ENCODE measurements at places on chromosomes 2 and 18.
A peak's percentile ranks its signal among the peaks of the same experiment; 100 is the strongest.

- DNase-seq, result no peak
Observed at GRCh38 chr2:185979546-185980071, 241.0 kb downstream of the FSIP2 start.

DNA sequence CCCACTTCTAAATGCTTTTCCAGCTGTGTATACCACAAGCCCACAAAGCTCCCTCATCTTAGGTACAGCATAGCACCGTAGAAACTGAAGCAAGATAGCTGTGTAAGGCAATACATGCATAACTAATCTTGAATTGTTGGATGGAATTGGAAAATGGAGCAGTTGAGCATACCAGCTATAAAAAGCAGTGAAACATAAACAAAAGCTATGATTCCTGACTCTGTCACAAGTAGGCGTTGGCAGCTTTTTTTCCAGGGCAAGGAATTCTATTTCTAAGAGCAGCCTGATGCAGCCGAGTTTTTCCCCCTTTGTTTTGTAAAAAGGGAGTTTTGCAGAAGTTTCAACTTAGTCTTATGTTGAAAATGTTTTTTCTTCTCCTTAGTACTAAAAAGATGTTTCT is 32.4 kb downstream of the MOGAT1 start:
- peak; percentile 68 for DNase-seq

DNA sequence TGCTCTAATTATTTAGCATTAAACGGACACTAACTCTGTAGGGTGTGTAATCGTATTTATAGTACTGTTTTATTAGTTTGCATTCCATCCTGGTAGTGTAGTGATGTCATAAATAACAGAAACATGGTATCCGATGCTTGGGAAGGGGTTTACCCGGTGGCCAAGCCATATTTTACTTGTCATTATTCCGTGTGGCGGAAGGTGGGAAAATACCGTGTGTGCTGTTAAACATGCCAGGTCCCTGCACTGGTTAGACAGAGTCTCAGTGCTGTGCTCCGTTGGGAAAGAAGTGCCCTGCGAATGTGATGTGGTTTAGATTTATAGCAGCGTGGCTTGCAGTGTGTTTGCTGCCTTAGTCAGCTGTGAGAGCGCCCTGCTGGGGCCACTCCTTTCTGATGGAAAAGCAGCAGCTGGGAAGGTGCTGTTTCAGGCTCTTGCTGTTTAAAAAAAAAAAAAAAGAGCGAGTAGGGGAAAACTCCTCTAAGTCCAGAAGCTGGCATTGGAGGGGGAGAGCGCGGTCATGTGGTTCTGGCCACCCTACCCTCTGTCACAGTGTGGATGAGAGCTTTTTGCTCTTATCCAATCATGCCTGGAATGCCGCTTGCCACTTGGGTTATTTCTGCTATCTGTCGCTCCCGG is 211.0 kb downstream of the NEDD4L start:
- DNase-seq, result no peak

DNA sequence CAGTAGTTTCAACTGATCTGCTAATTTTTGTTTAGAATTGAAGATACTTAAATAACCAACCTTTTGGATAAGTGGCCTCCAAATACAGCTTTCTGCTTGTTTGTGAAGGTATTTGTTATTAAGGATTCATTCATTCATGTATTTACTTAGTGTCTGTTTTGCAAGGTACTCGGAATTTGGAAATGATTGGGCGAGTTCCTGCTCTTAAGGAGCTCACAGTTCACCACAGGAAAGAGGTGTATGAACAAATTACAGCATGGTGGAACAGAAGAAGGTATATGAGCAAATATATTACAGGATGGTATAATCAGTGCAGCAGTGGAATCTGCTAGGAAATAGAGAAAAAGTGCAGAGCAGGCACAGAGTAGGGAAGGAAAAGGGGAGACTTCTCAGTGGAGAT is 4.5 kb downstream of the ACSL3 start:
- no peak for DNase-seq

DNA sequence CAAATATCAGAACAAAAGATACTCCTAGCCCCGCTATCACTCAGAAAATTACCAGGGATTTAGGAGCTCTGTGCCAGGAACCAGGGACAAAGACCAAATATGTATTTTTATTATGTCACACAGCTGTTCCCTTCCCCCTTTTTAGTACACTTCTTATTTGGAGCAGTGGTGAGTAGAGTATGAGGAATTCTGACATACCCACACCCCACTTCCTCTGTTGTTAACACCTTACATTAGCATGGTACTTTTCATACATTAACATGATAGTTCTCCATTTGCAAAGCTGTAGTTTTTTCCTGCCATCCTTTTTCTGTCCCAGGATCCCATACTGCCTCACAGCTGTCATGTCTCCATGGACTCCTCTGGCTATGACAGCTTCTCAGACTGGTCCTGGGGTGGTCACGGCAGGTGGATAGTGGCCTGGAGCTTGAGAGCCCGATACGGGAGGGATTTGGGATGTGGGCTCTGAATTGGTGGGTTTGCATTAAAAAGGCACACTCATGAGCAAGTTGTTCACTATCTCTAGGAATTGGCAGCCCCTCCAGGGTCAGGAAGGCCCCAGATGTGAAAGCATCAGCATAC is 100.2 kb downstream of the SH3RF3 start:
- no peak for DNase-seq

DNA sequence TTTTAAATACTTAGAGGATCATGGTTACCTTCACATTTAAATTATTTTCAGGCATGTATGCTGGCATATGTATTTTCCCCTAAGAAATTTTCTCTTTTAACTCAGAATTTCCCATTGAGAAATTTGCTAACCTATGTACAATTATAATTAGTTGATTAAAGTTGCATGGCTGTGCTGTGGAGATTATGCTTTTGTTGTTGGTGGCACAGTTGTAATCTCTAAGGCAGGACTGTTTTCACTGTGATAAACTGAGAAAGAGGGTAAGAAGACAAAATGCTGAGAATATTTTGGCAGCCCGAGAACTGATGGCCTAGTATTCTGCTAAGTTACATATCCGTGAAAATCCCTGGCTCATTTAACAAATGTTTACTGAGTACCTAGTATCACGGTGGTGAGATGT is 1.4 kb downstream of the VRK2 start:
- DNase-seq, result no peak

- DNase-seq, result no peak
Observed at GRCh38 chr2:220356076-220356475, 728.6 kb downstream of the SLC4A3 start.

- DNase-seq, result no peak
Observed at GRCh38 chr2:20351555-20352229, 1.0 kb upstream of the PUM2 start.

- peak; percentile 65 for DNase-seq
Observed at GRCh38 chr2:55839182-55839819, 84.3 kb downstream of the EFEMP1 start.

DNA sequence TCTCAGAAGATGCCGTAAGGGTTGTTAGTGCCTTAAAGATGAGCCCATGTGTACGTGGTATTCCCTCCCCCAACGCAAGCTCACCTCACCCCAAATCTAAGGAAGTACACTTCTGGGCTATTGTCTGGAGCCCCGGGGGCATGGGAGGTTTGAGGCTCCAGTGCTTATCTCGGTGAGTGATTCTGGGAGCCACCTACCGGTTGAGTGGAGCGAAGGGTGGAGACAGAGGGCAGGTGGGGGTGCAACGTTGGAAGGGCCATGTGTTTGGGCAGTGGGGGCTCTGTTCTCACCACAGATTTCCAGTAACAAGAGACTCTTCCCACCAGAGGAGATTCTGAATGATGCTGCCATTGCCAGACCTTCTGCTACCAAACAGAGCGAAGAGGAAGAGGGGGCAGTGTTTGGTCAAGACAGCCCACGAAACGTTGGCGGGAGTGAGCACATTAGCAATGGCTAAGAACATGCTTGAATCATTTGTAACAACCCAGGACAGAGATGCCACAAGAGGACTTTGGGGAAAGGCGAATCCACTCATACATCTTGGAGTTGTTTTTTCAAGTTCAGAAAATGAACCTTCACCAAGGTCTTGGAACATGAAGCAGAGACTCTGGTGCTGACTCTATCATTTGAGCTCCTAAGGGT is 38.7 kb downstream of the TWIST2 start:
- no peak for DNase-seq

DNA sequence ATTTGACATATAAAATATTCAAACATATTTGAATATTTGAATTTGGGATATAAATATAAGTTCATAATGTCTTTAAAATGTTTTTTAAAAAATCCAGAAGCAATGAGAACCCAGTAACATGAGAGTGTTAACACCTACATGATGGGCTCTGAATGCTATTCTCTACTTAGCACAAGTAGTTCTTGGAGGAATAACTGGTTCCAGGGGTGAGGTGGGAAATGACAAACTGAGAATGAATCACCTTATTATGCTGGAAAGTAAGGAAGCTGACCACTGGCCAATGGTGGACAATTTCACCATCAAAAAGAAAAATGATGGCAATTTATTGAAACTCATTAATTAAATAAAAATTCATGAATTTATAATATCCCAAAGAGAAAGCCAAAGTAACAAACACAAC is 79.6 kb upstream of the NABP1 start:
- no peak for DNase-seq

- DNase-seq, result peak; percentile 96
Observed at GRCh38 chr2:42922790-42923579, 130.6 kb upstream of the HAAO start.

DNA sequence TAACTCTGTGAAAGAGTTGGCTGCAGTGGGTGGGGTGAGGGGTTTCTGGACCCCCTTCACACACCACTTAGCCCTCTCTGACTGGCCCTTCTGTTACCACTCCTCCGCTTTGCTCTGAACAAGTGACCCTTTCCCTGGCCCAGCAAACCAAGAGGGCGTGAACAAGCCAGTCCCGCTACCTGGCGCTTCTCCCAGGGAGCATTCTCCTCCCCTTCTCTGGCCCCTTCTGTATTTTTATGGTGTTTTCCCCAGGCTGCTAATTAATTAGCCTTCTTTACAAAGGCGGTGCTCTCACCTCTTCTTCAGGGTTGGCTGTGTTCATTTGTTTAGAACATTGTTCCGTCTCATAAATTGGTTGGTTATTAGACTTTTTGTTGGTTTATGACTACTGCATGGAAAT is 180.1 kb downstream of the MGAT5 start:
- no peak for DNase-seq

GRCh38 chr2:223967981-223968380 is 10.7 kb downstream of the MRPL44 start:
- peak; percentile 12 for DNase-seq

- no peak for DNase-seq
Observed at GRCh38 chr2:29035016-29035745, 39.1 kb downstream of the PCARE start.

Measured in fibroblast of gingiva (primary cell).